ENCODE measurements at places on chromosomes 11 and 22. TPM values are rescaled to one million over a fixed set of nuclear protein-coding genes. Genes with fewer than 3 reads are reported as not detected.

SERPING1 gene
- 97.2 TPM for total RNA-seq

SYCE3 gene
- total RNA-seq = not detected

MMP27 gene
- total RNA-seq = not detected

MMP3 gene
- total RNA-seq = 0.52 TPM

CCDC179 gene
- not detected for total RNA-seq

B3GAT3 gene
- 68.5 TPM for total RNA-seq

ASPHD2 gene
- 17.1 TPM for total RNA-seq

ALG8 gene
- 24.4 TPM for total RNA-seq

RAG2 gene
- not detected for total RNA-seq
